ENCODE measurements at places on chromosomes 3 and 15.

- no peak for DNase-seq
Observed at GRCh38 chr15:58929891-58930416, 3.5 kb downstream of the SLTM start.

GRCh38 chr3:70086336-70086735 lies 86.8 kb downstream of the SAMMSON start:
- no peak for DNase-seq

DNA sequence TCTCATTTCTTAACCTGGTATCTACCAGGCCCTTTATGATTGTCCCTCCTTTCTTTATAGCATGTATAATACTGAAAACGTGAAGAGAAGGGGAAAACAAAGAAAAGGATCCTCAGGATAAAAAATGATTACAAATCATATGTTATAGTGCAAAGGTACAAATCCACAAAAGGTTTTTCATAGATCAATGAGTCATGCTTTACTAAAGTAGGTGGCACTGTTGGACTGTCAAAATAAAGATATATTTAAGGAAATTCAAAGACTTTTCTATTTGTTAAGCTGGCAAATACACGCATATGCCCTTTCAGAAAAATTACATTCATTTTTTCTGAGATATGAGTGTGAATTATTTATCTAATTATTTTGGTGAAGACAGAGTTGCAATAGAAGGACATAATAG lies 151.6 kb downstream of the CADM2 start:
- DNase-seq, result no peak

GRCh38 chr15:56244811-56245576 lies 1.3 kb upstream of the RFX7 start:
- DNase-seq, result no peak
